Stimulated activated naive B cell treated with anti-CD40 and anti-IgM and Interleukin-4, amounts not matched to agents 10 μg/mL and 1 μg/mL and 100 μg/mL, for 72 hours (primary cell): ENCODE measurements at places on chromosomes 7 and 10.

DNA sequence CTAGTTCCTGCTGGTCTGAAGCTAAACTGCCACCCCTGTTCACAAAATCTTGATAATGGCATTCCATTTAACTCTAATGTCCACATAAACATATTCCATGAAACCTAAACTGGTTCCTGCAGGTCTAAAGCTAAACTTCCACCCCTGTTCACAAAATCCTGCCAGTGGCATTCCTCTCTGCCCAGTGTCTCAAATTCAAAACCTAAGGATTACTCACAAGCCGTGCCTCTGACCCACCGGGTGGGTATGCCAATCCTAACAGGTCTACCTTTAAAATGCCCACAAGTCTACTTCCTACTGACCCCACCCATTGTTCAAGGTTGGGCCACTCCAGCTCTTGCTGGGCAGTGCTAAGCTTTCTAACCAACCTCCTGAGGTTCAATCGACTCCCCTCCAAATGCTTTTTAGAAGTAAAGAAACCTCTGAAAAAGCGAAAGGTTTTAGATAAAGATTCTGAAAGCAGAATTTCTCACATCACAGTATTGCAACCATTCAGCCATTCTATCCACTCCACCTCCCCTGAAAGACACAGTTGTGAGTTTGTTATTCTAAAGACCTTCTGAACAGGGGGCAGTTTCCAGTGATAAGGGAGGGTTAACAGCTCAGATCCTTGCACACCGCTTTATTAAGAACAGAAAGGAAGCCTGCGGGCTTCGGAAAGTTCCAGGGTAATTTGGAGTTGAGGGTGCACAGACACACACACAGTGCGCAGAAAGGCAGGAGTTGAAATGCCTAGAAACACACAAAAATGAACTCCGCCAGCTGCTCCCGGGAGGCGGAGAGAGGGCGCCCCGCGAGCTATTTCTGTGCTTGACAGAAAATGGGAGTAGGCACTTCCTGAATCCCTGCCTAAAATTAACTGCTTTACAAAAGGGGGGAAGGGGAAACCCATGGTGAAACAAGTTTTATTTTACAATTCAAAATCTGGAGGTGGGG is 87.7 kb downstream of the TNS3 start:
- no peak for DNase-seq

DNA sequence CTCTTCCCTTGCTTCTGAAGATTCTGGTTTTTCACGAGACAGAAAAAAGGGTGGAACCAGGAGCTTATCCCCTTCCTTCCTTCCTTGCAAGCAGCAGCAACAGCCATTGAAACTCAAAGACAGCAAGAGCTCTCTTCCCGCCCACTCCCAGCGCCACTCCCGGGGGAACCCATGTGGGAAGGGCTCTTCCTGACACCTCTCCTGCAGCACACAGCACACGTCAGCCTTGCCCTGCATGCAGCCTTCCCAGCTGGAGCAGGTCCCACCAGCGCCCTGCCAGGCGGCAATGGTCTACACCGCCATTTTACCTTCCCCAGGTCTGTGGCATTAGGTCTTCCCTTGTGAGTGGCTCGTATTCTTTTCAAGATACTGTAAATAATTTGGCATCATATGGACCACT is 161.8 kb downstream of the MGMT start:
- DNase-seq = no peak

GRCh38 chr7:142638581-142638980 is 110.7 kb upstream of the PRSS1 start:
- no peak for DNase-seq

GRCh38 chr7:36312064-36312914 is 77.4 kb upstream of the ANLN start:
- no peak for DNase-seq

DNA sequence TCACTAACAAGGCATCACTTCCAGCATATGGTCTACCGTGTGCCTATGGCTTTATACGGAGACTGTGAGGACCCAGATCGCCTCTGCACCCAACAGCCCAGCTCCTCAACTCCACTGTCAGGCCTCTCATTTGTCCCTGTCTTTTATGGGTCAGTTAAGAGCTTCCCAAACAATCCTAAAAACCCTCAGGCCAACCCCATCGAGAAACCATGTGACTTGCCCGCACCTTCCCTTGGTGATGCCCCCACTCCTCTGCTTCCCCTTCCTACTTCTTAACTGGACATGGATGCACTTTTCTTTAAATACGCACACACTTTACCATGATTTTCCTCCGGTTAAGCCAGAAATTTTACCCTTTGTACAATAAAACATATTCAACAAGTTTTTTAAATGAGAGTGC is 46.8 kb downstream of the BAIAP2L1 start:
- no peak for DNase-seq

GRCh38 chr7:1624999-1625927 is 44.8 kb upstream of the ELFN1 start:
- DNase-seq = no peak

DNA sequence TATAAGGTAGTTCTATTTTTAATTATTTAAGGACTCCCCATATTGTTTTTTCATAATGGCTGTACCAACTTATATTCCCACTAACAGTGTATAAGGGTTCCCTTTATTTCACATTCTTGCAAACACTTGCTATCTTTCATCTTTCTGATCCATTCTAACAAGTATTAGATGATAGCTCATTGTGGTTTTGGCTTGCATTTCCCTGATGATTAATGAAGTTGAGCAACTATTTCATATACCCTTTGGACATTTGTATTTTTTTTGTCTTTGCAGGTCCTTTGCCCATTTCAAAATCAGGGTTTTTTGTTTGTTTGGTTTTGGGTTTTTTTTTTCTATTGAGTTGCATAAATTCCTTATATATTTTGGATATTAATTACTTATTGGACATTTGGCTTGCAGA is 107.2 kb downstream of the EPC1 start:
- no peak for DNase-seq

- DNase-seq = no peak
These were observed 90.0 kb upstream of the PLXNA4 start for GRCh38 chr7:132666071-132666773.

DNA sequence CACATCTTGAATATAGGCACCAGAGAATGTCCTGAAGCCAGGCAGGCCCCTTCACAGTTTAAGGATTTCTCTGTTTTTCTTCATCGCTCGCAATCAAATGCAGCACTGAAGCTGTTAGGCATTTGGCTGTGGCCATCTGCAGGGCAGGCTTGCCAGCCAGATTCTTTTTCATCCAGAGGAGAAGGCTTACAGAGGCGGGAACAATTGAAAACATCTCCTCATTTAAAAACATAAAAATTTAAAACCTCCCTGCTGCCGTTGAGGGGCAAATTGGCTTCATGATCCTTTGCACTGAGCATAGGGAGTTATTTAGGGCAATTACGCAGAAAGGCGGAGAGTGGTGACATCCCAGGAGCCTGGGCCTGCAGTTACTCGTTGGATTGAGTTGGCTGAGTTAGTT is 500.0 kb downstream of the TYW1 start:
- no peak for DNase-seq
